ENCODE measurements at places on chromosomes 6 and 20.

GRCh38 chr6:105880030-105880492 is 206.1 kb upstream of the PRDM1 start:
- DNase-seq, result no peak

DNA sequence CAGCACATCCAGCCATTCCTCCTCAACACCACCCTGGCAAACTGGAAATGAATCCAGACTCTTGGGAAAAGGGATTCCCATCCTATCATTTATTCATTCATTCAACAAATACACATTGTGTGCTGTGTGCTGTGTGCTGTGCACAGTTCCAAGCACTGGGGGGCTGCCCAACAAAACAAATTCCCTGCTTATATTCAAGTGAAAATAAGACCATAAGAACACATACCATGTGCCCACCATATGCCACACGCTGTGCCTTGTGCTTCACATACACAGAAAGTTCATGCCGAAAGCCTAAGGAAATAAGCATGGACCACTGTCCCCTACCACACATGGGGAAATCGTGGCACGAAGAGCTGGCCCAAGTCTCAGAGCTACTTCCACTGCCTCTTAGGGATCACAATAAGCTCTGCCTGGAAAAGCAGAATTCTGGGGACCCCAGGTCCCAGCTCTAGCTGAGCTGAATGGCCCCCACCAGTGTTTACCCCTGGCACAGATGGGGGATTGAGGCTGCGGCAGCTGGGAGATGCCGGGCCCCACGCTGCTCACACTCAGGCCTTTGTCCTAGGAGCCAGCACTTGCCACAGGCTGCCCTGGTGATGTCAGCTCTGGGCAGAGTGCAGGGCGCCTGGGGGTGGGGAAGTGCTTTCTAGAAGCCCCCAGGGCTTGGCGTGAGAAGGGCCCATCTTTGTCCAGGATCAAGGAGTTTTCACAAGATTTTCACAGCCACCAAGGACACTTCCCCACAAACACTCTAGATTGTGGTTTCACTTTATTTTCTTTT is 99.6 kb downstream of the PREX1 start:
- peak; percentile 20 for DNase-seq

DNA sequence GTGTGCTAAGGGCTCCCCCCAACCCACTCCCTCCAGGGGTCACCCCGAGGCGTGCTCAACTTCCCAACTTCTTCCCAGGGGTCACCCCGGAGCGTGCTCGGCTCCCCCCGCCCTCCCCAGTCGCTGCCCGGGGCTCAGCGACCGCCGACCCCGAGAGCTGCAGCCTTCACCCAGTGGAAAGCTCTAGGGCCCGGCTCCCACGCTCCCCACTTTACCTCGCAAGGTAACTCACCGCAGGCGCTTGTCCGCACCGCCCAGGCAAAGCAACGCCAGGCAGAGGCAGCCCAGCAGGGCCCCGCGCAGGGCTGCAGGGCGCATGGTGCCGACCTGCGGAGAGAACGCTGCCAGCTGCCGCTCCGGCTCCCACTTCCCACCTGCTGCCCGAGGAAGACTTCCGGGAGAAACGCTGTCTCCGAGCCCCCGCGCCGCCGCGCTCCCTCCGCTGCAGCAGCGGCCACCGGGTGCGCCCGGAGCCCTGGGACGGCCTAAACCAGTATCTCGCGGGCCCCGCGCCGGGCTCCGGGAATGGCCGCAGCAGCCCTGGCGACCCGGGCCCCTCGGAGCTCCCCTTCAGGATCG is 396 bp downstream of the RNASET2 start:
- DNase-seq, result peak; percentile 29

GRCh38 chr6:150443621-150444020 is 74.8 kb downstream of the IYD start:
- DNase-seq, result no peak

DNA sequence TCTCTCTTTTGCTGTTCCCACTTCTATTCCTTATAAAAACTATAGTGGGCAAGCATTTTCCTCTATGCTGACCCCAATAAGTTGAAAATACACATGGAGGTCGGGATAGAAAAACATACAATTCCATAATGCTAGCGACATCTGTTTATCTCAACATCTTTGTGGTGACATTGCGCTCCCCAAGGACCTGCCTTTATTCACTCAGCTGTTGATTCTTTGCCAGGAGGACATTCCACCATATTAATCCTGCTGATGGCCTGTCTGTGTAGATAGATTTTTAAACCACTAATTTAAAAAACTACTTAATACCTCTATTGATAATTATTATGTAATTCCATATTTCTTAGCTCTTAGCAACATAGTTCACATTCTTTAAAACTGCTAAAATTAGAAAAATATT is 555.3 kb upstream of the MAP3K7 start:
- DNase-seq, result no peak

GRCh38 chr6:14149053-14149738 is 31.6 kb downstream of the CD83 start:
- no peak for DNase-seq

- DNase-seq, result no peak
Observed at GRCh38 chr6:162917506-162917905, 189.7 kb downstream of the PACRG start.

DNA sequence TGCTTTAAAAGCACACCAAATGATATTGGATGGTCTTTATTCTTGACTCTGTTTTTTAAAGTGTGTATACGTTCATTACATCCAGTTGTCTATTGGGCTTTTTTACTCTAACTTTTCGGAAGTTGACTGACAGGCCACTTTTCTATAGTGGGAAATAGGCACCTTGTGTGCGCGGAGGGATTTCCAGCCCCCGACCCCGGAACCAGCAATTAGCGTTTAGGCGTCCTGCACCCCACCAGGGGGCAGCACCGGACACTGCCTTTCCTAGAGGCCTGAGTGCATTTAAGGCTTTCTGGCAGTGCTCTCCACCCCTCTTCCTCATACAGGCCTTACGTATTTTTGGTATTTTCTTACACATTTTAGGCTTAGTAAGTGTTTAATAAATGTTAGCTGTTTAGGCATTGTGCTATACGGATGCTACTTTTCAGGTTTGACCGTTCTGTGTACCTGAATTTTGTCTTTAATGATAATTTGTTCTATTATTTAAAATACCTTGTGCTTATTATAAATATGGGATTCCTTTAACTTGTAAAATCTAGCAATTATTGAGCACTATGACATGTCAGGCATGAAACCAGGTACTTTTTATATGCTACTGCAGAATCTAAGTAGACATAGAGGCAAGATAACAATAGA is 231.8 kb downstream of the BCKDHB start:
- DNase-seq, result peak; percentile 83

DNA sequence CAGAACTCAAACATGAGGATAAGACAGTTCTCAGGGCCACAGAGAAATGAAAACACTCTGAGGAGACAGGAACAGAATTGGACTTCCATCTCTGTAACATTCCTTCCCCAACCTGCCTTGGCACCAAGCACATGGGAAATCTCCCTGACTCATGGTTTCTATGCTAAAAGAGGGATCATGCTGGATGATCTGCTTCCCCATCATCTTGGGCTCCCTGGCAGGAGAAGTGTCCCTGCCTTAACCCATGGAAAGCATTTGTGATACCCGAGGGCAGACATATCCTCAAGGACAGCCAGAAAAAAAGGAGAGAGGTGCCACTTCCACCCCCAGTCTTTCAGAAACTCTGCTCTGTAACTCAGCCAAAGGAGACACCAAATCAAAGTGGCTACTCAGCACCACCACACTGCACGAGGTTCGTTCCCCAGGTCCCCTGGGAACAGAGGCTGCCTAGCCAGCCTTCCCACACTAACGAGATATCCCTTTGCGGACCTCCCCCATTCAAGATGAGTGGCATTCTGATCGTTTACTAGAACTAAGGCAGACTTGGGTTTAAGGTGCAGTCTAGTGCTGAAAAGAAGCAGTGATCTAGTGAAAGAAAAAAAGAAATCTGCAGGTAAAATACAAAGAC is 34.8 kb downstream of the BLOC1S5 start:
- no peak for DNase-seq

- no peak for DNase-seq
Observed at GRCh38 chr6:36033935-36034334, 6.3 kb downstream of the MAPK14 start.

- DNase-seq, result no peak
Observed at GRCh38 chr6:102670735-102671134, 1277.2 kb downstream of the GRIK2 start.

DNA sequence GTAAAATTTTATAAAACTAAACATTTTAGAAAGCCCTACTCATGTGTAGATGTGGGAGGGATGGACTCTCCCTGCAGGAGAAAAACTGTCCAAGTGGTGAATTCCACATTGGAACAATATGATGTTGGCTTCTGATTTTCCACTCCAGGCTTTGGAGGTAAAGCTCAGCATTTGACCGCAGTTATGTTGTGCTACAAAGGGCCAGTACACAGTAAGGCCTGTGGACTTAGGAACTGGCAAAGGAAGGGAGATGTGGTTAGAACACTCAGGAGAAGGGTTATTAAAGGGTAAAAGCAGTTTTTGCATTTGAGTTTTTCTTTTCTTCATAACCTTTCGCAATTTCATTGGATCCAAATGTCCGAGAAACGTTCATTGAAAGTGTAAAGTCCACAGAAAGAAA is 150.3 kb upstream of the SASH1 start:
- no peak for DNase-seq

DNA sequence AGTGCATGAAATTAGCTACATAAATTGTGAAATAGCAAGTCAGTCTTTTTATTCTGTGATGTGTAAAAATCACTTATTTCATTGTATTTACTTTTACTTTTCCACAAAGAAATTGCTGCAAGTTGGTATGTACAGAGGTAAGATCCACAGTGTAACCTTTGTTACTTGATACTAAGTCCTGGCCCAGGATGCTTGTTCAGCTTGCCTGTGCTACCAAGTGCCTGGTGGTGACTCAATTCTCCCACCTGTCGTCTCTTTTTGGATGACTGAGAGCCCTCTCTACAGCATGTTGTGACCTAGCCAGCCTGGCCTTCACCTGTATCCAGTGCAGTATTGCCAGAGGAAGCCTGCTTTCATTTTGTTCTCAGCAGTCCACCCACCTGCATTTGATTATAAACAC is 54.9 kb downstream of the ANKRD6 start:
- DNase-seq, result no peak

DNA sequence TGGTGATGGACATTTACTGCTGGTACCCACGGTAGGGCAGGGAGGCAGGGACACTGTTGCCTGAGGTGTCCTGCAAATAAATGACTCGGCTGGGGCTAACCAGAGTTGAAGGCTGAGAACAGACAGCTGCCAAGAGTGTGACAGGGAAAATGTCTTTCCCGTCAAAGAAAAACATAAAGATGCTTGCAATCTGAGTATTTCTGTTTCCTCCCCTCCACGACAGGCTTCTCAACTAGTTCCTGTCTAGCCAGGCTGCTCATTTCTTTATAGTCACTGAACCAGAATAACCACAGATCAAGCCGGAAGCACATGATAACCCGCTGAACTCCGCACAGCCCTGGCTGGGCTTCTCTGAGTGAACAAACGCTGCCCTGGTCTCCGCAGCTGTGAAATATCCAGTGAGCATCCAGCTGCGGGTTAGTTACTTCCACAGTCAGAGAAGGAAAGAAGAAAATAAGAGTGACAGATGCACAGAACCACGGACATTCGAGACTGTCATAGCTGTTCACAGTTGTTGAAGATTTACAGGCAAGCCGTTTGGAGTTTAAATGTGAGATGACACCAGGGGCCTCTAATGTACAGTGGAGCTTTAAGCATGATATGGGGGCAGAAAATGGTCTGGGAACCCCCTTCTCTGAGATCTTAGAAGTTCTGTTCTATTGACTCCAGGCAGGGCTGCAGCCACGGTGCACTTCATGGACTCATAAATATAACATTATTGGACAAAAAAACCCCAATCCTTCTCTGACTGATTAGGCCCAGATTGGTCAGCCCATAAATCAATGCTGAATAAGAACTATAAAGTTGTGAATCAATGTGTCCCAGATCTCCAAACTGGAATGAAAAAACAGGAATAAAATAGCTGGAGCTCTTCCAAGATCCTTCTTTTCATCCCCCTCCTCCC is 299.9 kb upstream of the SUPT3H start:
- peak; percentile 31 for DNase-seq

GRCh38 chr20:38685271-38685670 is 39.0 kb upstream of the SLC32A1 start:
- DNase-seq, result no peak

DNA sequence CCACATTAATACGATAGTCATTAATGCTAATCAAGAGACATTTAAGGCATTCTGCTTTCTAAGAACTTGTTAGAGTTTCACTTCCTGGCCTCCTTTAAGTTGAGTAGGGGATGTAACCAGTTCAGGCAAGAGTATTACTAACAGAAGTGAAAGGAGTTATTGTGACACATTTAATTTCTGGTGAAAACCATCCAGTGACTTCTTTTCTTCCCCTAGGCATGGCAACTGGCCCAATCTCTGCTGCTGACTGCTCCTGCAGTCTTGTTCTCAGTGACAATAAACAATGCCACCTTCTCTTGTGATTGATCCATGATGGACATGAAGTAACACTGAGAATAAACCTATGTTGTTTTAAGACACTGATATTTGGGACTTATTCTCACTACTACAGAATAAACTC is 130.9 kb upstream of the DEFB112 start:
- no peak for DNase-seq

GRCh38 chr20:24664266-24664986 is 195.0 kb downstream of the SYNDIG1 start:
- DNase-seq, result no peak

GRCh38 chr6:70456735-70457134 is 43.4 kb downstream of the FAM135A start:
- no peak for DNase-seq

GRCh38 chr6:12439296-12439695 is 149.1 kb downstream of the EDN1 start:
- DNase-seq, result no peak

GRCh38 chr6:37218511-37218910 is 39.1 kb upstream of the TBC1D22B start:
- DNase-seq, result no peak

DNA sequence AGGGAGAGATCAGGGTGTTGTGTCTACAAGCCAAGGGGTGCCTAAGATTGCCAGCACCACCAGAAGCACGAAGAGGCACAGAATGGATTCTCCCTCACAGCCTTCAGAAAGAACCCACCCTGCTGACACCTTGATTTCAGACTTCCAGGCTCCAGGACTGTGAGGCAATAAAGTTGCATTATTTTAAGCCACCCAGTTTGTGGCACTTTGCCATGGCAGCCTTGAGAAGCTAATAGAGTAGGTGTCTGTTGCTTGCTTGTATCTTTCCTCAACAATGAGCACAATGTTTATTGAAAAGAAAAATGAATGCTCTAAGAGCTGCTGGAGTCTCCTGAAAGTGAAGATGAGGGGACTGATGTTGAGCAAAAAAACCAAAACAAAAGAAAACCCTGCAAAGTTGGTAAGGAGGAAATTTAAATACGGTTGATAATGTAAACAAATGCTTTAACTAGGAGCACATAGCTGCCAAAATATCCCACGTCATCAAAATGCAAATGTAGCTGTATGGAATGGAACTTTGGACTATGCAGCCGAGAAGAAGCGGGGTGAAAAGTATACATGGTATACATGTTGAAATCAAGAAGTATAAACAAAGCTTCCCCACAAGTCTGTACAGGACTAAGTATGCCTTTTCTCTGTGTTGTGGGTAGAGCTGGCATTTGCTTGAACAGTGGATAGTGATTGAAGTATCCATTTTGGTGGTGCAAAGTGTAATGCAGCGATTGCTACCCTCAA is 8.0 kb downstream of the IL20RA start:
- no peak for DNase-seq

Measured in hematopoietic multipotent progenitor cell treated with erythropoietin and hydrocortisone succinate and interleukin-3 and kit ligand, for 8 days (in vitro differentiated cells).